ENCODE measurements at places on chromosomes 3 and 15.

- DNase-seq = no peak
These were observed 39.7 kb upstream of the GADL1 start for GRCh38 chr3:30934208-30934550.

DNA sequence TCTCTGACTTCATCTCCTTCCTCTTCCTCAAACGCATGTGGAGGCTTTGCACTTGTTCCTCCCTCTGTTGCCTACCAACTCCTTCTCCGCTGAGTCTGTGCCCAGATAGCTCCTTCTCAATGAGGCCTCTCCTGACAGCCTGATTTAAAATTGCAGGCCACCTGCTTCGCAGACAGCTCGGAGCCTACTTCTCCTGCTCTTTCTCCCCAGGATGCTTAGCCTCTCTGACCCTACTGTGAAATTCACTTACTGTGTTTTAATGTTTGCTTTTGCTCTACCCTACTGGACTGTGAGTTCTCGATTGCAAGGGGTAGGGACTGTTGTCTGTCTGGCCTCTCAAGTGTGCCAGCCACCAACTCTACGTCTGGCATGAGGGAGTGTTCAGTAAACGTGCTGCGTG is 83.4 kb downstream of the EEFSEC start:
- DNase-seq = no peak

DNA sequence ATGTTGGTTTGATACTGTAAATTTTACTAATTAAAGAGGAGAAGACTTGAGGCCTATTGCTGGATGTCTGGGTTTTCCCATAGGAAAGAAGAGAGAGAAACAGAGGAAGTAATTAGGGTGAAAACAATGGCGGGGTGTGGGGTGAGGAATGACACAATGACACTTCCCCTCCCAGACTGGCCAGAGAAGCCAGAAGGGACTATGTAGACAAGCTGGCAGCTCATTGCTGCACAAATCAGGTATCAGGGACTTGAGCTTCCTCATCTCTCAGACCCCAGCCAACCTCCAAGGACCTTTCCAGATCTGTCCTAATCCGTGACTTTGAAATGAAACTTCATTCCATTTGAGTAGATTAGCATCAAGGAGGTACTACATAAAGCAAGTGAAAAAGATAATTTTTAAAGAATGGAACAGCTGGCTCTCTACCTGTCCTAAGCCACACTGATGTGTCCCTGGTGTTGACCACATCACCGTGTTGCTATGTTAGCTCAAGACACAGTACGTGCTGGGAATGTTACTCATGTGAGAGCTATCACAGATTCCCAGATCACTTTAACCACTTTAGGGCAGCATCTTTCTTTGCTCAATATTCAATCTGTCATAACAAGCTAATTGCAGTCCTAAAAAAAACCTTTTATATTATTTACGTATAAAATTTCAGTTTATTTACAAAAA is 22.2 kb downstream of the TMEM212 start:
- DNase-seq = no peak

DNA sequence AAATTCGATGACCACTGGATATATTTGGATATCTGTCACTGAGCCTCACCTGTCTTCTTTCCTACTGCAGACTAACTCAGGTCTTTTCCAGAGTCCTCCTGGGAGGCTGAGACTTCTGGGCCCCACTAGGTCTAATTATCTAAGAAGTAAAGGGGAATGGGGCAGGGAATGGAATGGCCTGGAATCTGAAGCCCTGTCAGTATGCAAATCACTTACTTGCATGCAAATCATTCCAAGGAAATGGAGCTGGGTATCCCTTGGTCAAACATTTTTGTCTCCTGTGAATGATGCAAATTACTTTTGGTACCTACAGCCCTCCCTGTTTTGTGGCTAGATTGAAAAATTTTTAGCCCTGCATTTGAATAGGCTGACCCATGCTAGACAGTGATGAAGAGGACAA is 5.3 kb upstream of the SPSB4 start:
- DNase-seq = no peak

DNA sequence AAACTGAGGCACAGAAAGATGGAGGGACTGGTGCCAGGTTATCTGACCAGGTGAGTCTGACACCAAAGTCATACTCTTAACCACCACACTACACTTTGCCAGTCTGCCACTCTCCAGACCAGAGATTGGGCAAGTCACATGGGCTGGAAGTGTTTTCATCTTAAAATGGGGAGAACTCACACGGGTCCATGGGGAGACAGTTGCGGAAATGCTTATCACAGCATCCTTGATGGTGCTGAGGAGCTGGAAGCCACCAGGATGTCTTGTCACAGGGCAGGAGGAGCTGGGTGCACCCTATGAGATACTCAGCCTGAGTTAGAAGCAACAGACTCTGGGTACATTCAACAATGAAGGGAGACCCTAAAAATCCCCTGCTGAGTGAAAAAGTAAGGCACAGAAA is 4.8 kb downstream of the GALNT15 start:
- no peak for DNase-seq

DNA sequence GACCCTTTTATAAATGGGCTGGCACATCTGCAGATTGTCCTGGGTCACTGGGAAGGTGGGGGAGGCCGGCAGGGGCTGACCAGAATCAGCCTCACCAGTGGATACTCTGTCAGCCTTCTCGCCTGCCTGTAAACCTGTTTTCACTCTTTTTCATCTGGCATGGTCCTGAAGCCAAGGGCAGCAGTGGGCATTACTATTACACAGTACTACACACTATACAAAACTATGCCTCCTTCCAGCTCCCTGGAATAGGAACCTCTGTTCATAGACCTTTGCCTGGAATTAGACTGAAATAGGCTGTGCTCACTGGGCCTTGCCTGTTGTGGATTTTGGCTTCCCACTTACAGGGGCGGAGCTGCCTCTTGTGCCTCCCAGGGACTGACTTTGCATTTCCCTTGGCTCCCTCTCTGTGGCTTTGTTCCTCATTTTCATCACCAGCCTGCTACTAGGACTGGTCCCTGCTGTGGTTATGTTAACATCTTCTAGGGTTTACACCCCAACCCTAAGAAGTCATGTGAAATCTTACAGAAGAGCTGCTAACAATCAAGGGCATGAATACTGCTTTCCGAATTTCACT is 120.7 kb downstream of the FNDC3B start:
- no peak for DNase-seq

DNA sequence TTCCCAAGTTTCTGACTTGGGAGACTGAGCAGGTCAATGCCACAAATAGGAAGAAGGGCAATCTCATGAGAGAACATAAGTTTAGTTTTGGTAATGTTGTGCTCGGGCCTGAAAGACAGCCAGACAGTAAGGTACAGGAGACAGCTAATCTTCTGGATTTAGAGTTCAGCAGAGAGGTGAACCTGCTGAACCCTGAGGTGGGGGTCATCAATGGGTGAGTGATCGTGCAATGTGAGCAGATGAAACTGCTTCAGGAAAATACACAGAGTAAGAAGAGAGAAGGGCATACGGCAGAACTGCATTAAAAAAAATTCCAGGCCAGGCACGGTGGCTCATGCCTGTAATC is 23.3 kb downstream of the RUBCN start:
- no peak for DNase-seq

DNA sequence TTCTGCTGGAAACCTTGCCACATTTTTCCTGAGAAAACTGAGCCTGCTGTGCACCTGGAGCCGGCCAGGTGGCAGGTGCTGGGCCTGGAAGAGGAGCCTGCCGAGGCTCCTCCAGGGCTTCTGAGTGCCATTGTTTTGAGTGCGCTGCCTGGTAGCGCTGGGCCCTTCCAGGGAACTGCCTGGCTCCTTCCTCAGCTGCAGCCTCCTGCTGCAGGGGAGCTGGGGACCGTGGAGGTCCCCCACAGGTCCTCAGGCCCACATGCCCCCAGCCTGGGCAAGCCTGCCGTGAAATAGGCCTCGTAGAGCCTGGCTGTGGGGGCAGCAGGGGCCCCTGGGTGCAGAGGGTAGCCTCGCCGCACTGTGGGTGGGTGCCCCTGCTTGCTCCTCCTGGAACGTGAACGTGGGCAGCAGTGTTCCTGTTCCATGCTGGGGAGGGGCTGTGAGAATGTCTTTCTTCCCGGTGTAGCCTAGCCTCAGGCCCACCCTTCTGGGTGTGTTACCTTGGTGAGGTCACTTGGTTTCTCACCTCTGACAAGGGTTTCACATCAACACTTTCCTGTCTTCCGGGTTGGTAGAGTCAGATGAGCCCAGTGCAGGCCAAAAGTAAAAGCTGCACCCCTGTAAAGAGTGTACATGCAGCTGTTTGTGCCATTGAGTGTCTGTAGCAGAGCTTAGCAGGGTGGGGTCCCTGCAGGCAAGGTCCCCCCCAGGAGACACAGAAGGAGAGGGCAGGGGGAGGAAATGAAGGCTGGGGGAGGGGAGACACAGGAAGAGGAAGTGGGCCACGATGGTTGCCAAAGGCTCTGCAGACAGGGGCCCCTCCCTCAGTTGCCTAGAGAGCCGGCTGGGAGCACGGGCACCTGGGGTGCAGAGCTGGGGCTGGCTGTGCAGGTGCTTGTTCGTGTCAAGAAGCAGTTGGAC is 34.5 kb downstream of the KLF13 start:
- no peak for DNase-seq

- no peak for DNase-seq
These were observed 6.9 kb downstream of the GALNT15 start for GRCh38 chr3:16181361-16181760.

DNA sequence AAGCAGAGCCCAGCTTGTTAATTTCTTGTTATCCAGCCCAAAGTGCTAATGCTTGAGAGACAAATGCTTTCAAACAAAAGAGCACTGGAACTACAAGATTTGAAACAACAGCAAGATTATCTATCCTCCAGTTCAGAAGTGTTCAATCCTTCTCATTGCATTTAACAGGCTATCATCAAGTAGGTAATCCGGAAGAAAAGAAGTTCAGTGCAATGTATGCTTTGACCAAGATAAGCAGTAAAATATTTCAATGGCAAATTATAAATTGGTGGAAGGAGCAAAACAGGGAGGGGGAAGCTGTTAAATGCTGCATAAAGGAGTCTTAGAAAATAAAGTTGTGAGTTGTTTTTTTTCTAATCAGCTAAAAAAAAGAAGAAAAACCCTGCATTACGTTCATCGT is 8.8 kb downstream of the LRIG1 start:
- DNase-seq = no peak

DNA sequence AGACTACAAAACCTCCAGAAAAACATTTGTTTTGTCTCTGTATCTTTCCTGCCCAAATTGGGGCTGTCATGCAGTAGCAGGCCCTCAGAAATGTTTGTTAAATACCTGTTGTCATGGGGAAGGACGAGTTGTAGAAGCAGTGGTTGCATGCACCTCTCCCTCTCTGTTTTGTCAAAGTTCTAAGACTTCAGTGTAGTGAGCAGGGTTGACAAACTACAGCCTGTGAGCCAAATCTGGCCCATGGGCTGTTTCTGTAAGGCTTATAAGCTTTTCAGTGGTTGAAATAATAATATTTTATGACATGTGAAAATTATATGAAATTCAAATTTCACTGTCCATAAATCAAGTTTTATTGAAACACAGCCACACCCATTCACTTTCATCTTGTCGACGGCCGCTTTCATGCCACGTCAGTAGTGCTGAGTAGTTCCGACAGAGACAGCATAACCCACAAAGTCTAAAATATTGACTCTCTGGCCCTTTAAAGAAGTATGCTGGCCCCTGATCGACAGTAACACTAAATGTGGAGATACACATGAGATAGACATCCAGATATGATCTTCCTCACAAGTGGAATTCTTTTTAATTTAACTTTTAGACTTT is 102.9 kb downstream of the PDZRN3 start:
- DNase-seq = no peak
